Activated CD4-positive, alpha-beta T cell treated with anti-CD3 and anti-CD28 coated beads for 1 hour (primary cell): ENCODE measurements at places on chromosomes 5 and 9.

- DNase-seq = no peak
Measured at GRCh38 chr5:125558466-125558865, 812.0 kb upstream of the ZNF608 start.

- DNase-seq = no peak
Measured at GRCh38 chr9:102434545-102434944, 560.6 kb upstream of the CYLC2 start.

- no peak for DNase-seq
Measured at GRCh38 chr5:28275931-28276330, 1237.5 kb upstream of the CDH9 start.

DNA sequence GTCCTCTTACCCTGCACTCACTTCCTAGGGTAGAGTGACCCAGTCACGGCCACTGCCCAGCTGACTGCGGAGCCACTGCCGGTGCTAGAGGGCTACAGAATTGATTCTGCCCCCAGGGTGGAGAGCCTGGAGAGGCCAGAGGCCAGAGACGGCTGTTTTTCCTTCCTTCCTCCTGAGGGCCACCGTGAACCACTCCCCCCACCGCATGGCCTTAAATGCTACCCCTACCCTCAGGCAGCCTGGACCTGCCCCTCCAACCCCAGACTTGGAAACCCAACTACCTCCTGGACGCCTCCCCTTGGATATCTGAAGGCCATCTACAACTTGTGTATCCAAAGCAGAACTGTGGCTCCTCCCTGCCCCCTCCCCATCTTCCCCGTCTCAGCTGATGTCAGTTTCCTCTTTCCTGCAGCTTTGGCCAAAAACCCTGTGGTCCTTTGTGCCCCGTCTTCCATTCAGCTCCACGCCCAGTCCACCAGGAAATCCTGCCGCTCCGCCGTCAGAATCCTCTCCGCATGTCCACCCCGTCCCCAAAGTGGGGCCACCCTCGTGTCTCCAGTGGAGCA is 16.3 kb downstream of the SH2D3C start:
- DNase-seq = no peak

- DNase-seq = no peak
Measured at GRCh38 chr9:128785427-128785826, 1.6 kb upstream of the TBC1D13 start.

GRCh38 chr9:109537288-109537687 is 39.2 kb upstream of the PTPN3 start:
- no peak for DNase-seq

GRCh38 chr5:157651623-157652376 is 438 bp downstream of the SOX30 start:
- peak; percentile 74 for DNase-seq

DNA sequence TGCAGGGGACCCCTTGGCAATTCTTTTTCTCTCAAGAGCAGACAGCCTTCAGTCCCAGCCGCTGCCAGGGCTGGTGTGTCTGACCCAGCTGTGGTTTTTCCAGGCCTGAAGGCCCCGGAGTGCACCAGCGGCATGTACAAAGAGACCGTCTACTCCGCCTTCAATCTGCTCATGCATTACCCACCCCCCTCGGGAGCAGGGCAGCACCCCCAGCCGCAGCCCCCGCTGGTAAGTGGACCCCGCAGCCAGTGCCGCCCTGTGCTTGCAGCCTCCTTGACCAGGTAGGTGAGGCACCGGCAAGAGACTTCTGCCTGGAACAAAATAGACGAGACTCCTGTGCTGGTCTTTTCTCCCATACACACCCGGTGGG is 1.3 kb downstream of the TCF7 start:
- no peak for DNase-seq

- no peak for DNase-seq
Measured at GRCh38 chr5:149765932-149766331, 35.8 kb downstream of the PPARGC1B start.

DNA sequence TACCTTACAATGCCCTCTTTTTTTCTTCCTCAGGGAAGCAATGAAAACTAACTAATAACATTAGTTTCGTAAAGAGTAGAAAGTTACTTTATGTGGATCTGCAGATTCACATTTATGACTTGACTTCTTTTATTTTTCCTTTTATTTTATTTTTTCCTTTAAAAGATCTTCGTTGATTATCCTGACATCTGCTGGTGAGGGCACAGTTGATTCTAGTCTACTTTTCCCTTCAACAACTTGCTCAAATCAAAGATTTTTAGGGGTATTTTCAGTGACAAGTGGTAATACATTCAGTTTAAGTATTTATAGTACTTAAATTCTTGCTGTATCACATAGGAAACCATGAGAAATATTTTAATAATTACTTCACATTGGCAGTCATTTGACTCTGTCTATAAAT is 4.9 kb downstream of the EDIL3 start:
- DNase-seq = no peak

- no peak for DNase-seq
Measured at GRCh38 chr5:5738797-5739489, 316.5 kb downstream of the ICE1 start.

- DNase-seq = no peak
Measured at GRCh38 chr5:76535577-76535976, 87.6 kb downstream of the F2RL2 start.

DNA sequence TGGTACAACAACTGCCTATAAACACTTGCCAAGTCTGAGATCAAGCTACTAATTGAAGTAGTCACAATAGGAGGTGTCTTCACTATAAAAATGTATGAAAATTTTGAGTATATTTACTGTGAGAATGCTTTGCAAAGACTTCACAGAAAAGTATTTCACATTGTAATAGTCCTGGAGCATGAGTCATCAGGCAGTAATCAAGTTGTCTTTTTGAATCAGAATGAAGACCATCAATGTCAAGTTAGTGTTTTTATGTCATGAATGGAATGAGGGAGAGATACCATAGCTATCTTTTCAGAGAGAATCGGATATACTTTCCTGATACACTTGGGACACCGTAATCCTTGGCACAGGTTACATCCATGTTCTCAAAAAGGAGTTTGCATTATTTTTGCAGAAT is 466.9 kb upstream of the ARRDC3 start:
- DNase-seq = no peak

- DNase-seq = peak; percentile 87
Measured at GRCh38 chr9:114505187-114506081, at the start of gene WHRN. Gene WHRN (minus strand): TSS chr9:114505473. CDS start chr9:114504801, 672 bp downstream.

DNA sequence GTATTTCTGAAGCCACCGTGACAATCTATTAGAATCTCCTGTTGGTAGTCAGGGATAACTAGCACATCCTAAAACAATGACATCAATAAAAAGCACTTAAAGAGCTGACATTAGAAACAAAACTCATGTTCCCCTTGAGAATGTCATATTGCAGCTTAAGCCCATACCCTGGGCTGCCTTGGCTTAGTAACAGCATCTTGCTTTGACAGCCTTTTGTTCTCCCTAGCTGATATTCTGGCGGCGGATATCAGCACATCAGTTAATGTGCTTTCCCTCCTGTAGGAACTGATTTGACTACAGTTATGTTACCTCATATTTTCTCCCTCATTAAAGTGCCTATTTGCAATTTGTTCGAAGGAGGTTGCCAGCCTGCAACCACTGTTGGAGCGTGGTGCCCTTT is 214.1 kb downstream of the CD180 start:
- no peak for DNase-seq

DNA sequence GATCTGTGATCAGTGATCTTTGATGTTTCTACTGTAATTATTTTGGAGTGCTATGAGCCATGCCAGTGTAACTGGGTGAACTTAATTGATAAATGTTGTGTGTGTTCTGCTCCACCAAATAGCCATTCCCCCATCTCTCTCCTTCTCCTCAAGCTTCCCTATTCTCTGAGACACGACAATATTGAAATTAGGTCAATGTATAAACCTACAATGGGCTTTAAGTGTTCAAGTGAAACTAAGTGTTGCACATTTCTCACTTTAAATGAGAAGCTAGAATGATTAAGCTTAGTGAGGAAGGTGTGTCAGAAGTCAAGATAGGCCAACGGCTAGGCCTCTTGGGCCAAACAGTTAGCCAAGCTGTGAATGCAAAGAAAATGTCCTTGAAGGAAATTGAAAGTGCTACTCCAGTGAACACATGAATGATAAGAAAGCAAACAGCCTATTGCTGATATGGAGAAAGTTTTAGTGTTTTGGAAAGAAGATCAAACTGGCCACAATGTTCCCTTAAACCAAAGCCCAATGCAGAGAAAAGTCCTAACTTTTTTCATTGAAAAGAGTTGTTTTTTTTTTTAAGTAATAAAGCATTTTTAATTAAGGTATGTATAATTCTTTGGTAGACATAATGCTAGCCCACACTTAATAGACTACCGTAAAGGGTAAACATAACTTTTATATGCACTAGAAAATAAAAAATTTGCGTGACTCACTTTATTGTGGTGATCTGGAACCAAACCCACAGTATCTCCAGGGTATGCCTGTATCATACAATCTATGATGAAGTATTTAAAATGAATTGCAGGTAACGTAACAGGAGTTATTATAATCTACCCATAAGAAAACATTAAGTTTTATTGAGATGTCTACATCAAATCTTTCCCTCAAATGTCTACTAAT is 42.5 kb upstream of the ALDH1A1 start:
- no peak for DNase-seq

GRCh38 chr9:18037981-18038380 is 436.0 kb upstream of the ADAMTSL1 start:
- no peak for DNase-seq

DNA sequence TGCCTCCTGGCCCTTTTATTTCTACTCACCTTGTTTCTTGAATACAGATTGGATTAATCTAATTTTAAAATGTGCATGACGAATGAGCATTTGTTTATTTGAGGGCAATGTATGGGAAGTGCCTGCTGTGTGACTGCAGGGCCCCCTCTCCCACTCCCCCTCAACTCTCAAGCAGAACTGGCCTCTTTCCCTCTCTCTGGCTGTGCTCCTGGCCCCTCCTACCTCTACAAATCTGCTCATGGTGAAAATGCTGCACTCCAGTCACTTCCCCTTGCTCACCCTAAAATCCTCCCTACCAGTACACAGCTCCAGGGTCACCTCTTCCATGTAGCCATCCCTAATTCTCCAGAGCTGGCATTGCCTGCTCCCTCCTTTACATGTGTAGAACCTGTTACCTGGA is 17.2 kb upstream of the NDST1 start:
- no peak for DNase-seq

DNA sequence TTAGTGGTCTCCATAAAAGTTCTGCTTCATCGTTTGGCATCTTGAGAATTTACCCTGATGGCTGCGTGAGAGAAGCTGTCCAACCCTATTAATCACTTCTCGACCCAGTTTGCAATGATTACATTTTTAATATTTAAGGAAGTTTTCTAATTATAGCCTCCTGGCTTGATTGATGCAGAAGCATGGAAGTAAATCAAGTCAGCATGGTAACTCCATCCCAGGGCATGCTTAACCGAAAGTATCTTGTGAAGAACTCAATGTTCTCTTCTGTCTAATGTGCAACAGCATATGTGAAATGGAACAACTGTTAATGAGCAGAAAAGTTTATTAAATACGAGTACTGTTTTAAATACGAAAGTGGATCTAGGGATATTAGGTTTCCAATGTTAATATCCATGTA is 278.9 kb upstream of the CD180 start:
- DNase-seq = no peak

DNA sequence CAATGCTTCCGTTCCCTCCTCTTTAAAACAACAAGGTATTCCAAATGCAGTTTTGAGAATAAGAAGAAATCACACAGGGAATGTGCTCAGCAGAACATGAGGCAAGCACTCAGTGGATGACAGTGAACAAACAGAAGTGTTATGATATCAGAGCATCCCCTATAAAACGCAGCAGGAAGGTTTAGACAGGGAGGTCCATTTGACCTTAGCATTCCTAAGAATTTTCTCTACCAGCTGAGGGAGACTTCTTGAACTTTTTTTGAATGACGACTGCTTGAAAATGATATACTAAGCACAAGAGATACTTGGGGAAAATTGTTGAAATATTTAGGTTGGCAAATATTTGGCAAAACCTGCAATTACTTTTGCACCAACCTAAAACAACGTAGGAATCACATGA is 3.9 kb downstream of the AMACR start:
- DNase-seq = no peak

GRCh38 chr9:83630938-83631457 is 8.1 kb downstream of the IDNK start:
- no peak for DNase-seq

GRCh38 chr5:157245476-157245875 is 20.4 kb upstream of the CYFIP2 start:
- DNase-seq = no peak

DNA sequence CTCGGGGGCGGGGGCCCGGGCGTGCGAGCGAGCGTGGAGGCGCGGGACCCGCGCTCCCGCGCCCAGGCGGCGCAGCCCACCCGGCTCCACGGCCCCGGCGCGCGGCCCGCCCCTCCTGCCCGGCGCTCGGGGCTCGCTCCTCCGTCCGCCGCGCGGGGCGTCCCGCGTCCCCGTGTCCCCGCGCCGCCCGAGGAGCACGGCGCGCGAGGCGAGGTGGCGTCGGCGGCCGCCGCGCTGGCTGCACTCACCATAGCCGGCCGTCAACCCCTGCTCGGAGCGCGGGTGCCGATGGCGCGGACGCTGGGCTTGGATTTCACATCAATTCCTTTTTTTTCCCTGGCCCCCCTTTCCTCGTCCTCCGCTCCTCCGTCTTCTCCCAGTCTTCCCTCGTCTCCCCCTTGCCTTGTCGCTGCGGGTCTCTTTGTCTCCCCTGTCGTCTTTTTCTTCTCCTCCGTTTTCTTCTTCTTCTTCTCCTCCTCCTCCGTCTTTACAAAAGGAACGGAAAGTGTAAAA is 494 bp downstream of the PTCH1 start:
- DNase-seq = no peak

DNA sequence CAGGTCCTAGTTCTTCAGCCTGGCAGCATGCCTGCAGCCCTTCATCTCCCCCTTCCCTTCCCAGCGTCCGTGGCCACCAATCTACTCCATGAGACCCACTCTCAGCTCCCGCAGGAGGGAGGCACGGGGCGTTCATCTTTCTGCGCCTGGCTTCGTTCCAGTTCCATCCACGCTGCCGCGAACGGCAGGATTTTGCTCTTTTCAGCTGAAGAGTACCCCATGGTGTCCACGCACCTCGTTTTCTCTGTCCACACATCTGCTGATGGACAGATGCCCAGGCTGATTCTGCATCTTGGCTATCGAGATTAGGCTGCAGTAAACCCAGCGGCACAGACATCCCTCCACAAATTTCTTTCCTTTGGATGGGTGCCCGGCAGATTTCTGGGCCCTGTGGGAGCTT is 30.5 kb upstream of the NKD2 start:
- DNase-seq = no peak

DNA sequence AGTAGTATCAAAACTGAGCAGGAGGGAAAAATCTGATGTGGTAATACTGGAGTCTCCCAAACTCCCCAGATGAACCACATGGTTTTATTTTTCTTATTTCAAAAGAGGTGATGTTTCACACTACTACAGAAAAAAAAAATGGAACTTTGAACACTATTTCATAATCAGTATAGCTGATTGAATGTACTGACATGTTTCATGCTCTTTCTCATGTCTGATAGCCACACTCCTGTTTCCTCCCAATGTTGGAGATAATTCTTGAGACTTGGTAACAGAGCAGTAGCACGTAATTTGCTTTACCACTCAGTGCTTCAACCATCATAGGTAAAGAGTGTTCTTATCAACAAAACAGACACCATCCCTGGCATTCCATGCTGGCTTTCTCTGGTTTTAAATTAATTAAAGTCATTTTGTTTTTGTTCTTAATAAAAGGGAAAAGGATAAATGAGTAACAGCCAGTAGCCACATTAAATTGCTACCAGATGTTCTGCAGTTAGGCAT is 85.2 kb downstream of the MUSK start:
- no peak for DNase-seq

- no peak for DNase-seq
Measured at GRCh38 chr9:97570899-97571298, 62.3 kb downstream of the TSTD2 start.
